Epithelial cell of umbilical artery (primary cell): ENCODE measurements at places on chromosomes 16 and 17. TPM values are rescaled to one million over a fixed set of nuclear protein-coding genes. Genes with fewer than 3 reads are reported as not detected.

The GRB7 gene
- not detected in 2 replicates for total RNA-seq

The CDC42EP4 gene
- total RNA-seq = 10.7 and 16.1 TPM in 2 replicates

The RAB26 gene
- total RNA-seq = 1.6 and 1.8 TPM in 2 replicates

The FA2H gene
- total RNA-seq = not detected in 2 replicates

The C16orf54 gene
- not detected in 2 replicates for total RNA-seq
